Dermis microvascular lymphatic vessel endothelial cell (primary cell): ENCODE measurements at places on chromosomes 11 and 22. TPM values are rescaled to one million over a fixed set of nuclear protein-coding genes. Genes with fewer than 3 reads are reported as not detected.

DNA sequence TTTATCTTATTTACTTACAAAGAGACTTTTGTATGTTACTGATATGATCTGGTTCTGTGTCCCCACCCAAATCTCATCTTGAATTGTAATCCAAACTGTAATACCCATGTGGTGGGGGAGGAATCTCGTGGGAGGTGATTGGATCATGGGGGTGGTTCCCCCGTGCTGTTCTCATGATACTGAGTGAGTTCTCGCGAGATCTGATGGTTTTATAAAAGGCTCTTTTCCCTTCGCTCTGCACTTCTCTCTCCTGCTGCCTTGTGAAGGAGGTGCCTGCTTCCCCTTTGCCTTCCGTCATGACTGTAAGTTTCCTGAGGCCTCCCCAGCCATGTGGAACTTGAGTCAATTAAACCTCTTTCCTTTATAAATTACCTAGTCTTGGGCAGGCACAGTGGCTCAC, 42.4 kb upstream of the WNT7B start:
- DNase-seq: no peak

DNA sequence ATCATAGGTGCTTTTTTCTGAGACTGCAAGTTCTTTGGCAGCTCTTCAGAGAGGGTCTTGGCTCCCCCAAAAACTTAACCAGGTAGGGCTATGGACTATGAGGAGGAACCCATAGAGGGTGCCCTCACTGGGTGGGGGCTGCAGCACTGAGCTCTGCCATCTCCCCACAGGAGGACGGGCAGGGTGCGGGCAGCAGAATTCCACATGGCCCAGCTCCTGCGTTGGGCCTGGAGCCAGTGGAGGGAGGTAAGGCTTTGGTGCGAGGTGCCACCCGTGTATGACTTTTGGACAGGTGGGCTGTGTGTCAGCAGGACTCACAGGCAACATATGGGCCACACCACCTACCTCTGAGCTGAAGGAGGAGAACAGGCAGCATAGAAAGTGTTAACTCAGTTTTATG, 58.4 kb downstream of the PISD start:
- no peak for DNase-seq

DNA sequence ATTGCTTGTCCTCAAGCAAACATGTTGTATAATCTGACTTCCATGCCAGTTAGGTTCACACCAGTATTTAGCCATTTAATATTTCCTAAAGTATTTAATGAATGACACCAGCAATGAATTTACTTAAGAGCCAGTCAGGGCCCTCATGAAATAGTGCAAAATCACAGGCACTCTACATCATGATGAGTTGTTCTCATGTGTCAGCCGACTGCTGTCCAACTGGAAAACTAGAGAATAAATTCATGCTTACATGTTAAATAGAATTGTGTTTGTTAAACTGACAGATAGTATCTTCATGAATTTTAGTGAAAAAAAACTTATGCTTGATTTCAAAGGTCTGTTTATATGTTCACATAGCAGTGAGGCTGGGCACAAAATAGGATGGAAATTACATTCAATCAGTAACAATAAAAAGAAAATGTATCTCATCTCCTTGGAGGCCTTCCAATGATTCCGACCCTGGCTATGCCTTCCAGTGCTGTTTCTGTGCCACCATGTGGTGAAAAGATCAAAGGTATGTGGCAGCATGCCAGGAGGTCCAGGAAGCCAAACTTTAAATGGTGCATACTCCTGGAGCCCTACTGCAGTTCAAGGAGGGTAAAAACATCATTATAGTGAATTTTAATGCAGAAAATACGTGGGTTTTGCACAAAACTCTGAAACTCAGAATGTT, 45.2 kb downstream of the CTSC start:
- peak; percentile 36 for DNase-seq

- DNase-seq: no peak
Observed at GRCh38 chr11:456533-456932, 6.5 kb downstream of the PTDSS2 start.

GRCh38 chr11:132112846-132113245, 742.4 kb downstream of the NTM start:
- DNase-seq: no peak

DNA sequence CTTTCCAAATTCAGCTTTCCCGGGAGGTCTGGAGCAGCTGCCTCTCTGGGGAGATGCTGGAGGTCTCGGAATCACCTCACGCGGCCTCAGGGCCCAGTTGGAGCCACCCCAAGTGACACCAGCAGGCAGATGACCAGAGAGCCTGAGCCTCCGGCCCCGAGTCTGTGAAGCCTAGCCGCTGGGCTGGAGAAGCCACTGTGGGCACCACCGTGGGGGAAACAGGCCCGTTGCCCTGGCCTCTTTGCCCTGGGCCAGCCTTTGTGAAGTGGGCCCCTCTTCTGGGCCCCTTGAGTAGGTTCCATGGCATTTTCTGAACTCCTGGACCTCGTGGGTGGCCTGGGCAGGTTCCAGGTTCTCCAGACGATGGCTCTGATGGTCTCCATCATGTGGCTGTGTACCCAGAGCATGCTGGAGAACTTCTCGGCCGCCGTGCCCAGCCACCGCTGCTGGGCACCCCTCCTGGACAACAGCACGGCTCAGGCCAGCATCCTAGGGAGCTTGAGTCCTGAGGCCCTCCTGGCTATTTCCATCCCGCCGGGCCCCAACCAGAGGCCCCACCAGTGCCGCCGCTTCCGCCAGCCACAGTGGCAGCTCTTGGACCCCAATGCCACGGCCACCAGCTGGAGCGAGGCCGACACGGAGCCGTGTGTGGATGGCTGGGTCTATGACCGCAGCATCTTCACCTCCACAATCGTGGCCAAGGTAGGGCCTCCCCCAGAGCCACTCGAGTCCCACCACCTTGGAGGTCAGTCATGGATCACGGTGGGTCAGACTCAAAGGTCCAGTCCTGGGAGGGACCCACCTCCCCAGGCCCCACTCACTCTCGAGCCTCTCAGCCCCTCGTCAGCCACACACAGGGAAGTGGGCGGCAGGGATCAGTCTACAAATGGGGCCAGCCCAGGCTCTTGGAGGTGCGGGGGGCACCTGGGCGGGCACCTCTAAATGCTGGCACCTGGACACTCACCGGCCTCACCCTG, 525 bp downstream of the SLC22A12 start:
- DNase-seq: no peak

- DNase-seq: no peak
Observed at GRCh38 chr11:69180726-69181125, 25.0 kb downstream of the SMIM38 start.

DNA sequence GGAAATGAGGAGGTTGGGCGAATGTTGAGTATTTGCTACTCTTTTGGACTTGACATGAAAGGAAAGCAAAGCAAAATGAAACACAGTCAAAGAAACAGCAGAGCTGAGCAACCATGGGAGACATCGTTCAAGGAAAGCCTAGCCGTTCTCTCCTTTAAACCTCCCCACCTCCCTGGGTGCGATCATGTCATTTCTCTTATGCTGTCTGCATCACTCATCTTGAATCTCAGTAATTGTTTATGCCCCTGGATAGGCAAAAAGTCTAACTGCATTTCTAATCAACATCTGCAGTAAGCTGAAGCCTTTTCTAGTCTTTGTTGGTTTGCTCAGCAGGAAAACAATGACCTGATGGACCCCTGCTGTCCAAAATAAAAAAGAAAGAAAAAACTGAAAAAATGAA, 107.0 kb downstream of the MSANTD4 start:
- DNase-seq: no peak

DNA sequence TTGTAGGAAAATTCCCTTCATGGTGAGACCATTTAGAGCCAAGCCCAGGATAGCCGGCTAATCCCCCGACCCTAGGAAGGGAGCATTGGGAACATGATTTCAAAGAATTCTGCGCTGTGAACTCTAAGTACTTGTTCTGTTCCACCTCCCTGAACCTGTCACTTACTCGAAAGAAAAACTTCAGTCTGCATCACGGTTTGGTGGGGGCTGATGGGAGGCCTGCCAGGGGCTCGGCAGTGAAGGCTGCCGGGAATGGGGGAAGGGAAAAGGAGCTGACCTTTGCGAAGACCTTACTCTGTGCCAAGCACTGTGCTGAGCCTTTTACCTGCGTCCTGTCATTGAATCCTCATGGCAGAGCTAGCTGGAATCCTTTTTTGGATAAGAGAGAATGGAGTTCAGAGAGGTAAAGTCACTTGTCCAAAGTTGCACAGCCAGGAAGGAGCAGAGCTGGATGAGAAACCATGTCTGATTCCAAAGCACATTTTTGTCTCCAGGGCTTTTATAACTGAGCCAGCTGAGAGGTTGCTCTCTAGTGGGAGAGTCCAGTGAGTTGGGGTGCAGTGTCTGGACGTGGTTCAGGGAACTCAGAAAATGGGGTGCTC, 15.4 kb downstream of the RASD2 start:
- no peak for DNase-seq

- no peak for DNase-seq
Observed at GRCh38 chr22:49601614-49602321, 225.9 kb downstream of the BRD1 start.

DNA sequence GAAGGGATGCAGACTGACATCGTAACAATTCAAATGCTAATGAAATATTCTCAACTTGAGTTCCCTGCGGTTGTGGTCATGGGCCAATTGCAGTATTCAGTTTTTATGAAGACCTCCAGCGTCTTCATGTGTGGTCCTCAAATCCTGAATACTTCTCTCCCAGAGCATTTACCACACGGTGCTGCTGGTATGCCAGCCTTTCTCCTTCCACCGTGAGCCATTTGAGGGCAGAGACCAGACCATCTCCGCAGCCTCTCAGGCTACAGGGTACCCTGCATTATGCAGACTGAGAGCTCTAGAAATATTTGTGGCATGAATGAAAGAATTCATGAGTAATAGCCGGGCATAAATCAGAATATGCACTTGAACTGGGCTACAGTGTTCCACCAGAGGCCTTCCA, 289.7 kb downstream of the ST3GAL4 start:
- no peak for DNase-seq

The CTSW gene
- 0.13 TPM in 2 replicates for total RNA-seq

The SLC36A4 gene
- 4.4 and 7.0 TPM in 2 replicates for total RNA-seq

The PDE3B gene
- total RNA-seq: 0.13 and 0.51 TPM in 2 replicates
